ENCODE measurements at places on chromosomes 7 and 10. TPM values are rescaled to one million over a fixed set of nuclear protein-coding genes. Genes with fewer than 3 reads are reported as not detected.

Gene PEX1
- total RNA-seq, result 29.0 TPM

- no peak for DNase-seq
- peaks cover 20% of the 10 kb centered on the region for H3K4me1 ChIP-seq
- H3K27ac ChIP-seq, result peak overlapping the region; percentile 93
- no peaks in the 10 kb centered on the region for H3K36me3 ChIP-seq
Measured at GRCh38 chr7:103073989-103074518, 542 bp downstream of the FBXL13 start.

Gene TMEM270
- not detected for total RNA-seq

- H3K4me3 ChIP-seq, result no peak overlapping the region
- no peaks in the 10 kb centered on the region for H3K27me3 ChIP-seq
- no peak for DNase-seq
- no peak overlapping the region for H3K27ac ChIP-seq
Measured at GRCh38 chr7:47292832-47293309, 289.0 kb downstream of the TNS3 start.

DNA sequence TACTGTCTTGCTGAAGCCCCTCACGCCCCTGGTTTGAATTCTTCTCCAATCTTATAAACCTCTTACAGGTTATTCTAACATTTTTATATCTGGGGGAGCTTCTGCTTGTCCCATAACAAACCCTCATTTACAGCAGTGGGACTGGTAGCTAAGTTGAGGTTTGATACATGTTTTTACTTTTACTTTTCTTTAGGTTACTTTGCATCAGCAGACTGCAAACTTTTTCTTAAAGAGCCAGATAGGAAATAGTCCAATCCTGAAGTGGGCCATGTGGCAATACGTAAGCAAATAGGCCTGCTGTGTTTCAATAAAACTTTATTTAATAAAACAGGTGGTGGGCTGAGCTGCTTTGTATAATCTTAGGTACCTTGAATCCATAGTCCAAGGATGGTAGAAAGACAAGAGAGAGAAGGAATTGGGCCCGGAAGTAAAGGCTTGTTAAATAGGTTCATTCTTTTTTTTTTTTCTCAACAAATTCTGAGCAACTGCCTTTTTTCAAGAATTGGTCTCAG is 27.3 kb downstream of the RAB18 start:
- no peak overlapping the region for H3K27ac ChIP-seq
- no peaks in the 10 kb centered on the region for H3K27me3 ChIP-seq
- no peak overlapping the region for H3K4me3 ChIP-seq
- peaks cover 11% of the 10 kb centered on the region for H3K36me3 ChIP-seq
- H3K4me1 ChIP-seq, result peaks cover 16% of the 10 kb centered on the region
- DNase-seq, result no peak

DNA sequence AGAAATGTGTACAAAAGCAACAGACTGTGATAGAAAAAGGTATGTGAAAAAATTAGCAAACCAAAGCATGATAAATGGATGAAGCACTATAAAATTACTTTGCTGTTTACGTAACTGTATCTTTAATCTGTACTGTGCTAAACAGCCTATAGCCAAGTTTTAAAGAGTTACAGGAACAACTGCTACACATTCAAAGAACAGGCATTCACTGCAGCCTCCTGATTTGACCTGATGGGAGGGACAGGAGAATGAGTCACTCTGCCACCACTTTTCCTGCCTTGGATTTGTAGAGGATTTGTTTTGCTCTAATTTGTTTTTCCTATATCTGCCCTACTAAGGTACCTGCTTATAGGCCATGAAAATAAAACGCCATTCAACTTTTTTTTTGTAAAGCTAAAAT is 116.1 kb downstream of the FANK1 start:
- H3K27me3 ChIP-seq, result no peaks in the 10 kb centered on the region
- H3K4me3 ChIP-seq, result no peak overlapping the region
- H3K4me1 ChIP-seq, result no peaks in the 10 kb centered on the region

- DNase-seq, result no peak
- no peaks in the 10 kb centered on the region for H3K36me3 ChIP-seq
- H3K4me3 ChIP-seq, result no peak overlapping the region
- peaks cover 19% of the 10 kb centered on the region for H3K4me1 ChIP-seq
Measured at GRCh38 chr10:113329121-113329596, 223.7 kb upstream of the HABP2 start.

DNA sequence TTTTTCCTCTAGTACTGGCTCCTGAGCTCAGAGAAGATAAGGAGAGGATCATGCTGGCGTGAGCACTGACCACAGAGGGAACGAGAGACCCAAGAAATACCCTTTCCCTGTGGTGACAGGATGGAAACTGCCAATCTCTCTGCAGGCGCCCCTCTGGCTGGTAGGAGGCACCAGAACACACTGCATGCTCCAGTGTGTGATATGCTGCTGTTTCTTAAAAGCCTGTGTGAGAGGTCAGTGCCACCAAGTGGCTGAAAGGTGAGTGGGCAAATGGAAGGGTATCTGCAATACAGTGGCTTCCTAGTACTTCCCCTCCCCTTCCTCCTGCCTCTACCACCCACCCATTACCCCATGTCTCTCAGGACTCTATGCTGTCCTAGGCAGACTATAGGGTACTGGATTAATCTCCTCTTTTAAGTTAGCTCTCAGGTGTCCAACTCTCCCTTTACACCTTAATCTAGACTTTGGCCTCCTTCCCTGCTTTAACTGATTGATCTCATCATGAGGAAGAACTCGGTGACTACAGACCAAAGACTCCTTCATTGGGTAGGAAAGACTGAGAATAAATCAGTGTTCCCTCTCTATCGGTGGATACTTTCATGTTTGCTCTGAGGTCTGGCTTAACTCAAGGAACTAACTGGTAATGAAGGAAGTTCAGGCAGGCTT is 283.6 kb downstream of the ADRA2A start:
- no peaks in the 10 kb centered on the region for H3K4me1 ChIP-seq
- H3K36me3 ChIP-seq, result no peaks in the 10 kb centered on the region
- H3K27me3 ChIP-seq, result no peaks in the 10 kb centered on the region
- no peak overlapping the region for H3K4me3 ChIP-seq
- no peak overlapping the region for H3K27ac ChIP-seq

Gene CALY
- 6.8 TPM for total RNA-seq

DNA sequence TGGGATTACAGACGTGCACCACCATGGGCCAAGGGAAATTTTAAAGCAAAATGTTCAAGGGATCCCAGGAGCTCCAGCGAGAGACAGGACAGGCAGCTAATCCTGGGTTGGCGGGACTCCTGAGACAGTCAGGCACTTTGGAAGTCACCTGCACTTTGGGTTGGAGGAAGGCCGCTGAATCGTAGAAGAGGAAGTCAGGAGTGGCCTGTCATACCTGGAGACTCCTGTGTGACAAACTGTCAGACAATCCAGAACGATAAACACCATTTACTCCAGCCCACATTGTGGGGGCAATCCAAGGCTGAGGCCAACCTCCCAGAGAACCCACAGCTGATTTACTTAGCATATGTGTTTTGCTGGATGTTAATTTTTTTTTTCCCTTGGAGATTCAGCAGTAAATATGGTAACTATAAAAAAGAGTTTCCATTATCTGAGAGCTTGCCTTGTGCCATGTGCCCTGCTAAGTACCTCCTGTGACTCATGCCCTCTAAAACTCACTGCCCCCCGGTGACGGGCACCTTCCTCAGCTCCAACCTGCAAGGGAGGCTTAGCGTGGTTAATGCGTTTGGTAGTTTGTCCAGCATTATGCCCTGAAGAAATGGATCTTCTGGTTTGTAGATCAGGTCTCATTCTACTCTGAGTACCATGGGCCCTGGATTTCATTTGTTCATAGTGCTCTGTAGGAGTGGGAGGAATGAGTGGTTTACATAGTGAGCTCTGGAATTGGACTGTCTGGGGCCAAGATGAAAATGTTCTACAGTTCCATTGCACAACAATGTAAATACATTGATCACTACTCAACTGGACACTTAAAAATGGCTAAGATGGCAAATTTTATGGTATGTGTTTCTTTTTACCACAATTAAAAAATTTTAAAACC is 50.9 kb downstream of the ICA1 start:
- no peaks in the 10 kb centered on the region for H3K27me3 ChIP-seq
- no peak overlapping the region for H3K27ac ChIP-seq
- DNase-seq, result no peak
- no peaks in the 10 kb centered on the region for H3K36me3 ChIP-seq

GRCh38 chr10:96541921-96542320 is 28.2 kb upstream of the TLL2 start:
- DNase-seq, result no peak
- H3K4me3 ChIP-seq, result no peak overlapping the region
- no peak overlapping the region for H3K27ac ChIP-seq
- no peaks in the 10 kb centered on the region for H3K4me1 ChIP-seq
- peaks cover 8% of the 10 kb centered on the region for H3K36me3 ChIP-seq
- no peaks in the 10 kb centered on the region for H3K27me3 ChIP-seq

GRCh38 chr10:127034034-127034633 is 128.9 kb downstream of the DOCK1 start:
- H3K27ac ChIP-seq, result no peak overlapping the region
- H3K27me3 ChIP-seq, result no peaks in the 10 kb centered on the region
- H3K4me3 ChIP-seq, result no peak overlapping the region
- H3K36me3 ChIP-seq, result peaks cover 88% of the 10 kb centered on the region

- H3K27ac ChIP-seq, result no peak overlapping the region
- H3K4me1 ChIP-seq, result no peaks in the 10 kb centered on the region
- no peak overlapping the region for H3K4me3 ChIP-seq
Measured at GRCh38 chr7:134476044-134476443, 17.1 kb upstream of the AKR1B1 start.

DNA sequence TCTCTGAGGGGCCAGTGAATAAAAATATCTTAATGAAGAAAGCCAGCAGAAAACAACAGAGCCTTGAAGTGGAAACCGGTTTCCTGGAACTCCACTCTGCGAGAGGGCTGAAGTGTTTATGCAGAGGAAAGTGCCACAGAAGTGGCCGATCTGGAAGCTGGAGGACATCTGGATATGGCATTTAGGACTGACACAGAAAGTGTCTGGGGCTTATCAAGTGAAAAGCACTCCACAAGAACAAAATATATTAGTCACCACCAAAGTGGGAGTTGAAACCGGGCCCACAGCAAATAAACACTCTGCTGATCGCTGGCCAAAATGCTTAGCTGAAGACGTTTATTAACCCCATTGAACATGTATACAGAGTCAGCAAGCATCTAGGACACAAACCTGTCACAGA is 7.8 kb downstream of the NOD1 start:
- H3K4me1 ChIP-seq, result peaks cover 65% of the 10 kb centered on the region
- H3K27ac ChIP-seq, result peak overlapping the region; percentile 80
- no peak overlapping the region for H3K4me3 ChIP-seq
- peak; percentile 87 for DNase-seq

Gene EXOC4
- 50.7 TPM for total RNA-seq

DNA sequence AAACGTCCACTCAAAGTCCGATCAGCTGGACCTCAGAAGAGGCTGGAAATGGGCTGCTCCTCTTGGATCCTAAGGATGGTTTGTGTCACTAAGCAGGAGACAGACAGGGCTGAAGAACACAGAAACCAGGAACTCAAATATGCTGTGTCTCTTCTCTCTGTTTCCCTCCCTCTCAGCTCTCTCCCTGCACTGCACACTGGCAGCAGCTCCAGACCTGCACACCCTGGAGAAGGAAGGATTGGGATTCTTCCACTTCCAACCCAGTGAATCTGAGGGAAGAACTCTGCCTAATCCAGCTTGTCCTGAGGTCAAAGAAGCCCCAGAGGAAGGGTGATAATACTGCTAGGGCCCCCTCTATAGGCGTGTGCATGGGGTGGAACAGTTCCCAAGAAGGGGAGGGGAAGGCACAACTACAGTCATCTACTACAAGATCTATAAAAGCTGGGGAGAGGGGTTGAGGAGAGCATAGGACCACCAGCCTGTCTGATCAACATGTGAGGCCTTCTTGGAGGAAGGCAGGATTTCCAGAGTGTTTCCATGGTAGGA is 22.7 kb upstream of the ZCCHC24 start:
- H3K4me1 ChIP-seq, result peaks cover 11% of the 10 kb centered on the region
- H3K27me3 ChIP-seq, result no peaks in the 10 kb centered on the region
- no peak overlapping the region for H3K4me3 ChIP-seq
- no peaks in the 10 kb centered on the region for H3K36me3 ChIP-seq
- H3K27ac ChIP-seq, result peak overlapping the region; percentile 55
- no peak for DNase-seq

Gene NEUROD6
- not detected for total RNA-seq

Gene ZNF804B
- total RNA-seq, result not detected

- DNase-seq, result no peak
- H3K27ac ChIP-seq, result no peak overlapping the region
- H3K36me3 ChIP-seq, result no peaks in the 10 kb centered on the region
- H3K27me3 ChIP-seq, result no peaks in the 10 kb centered on the region
- H3K4me1 ChIP-seq, result no peaks in the 10 kb centered on the region
Measured at GRCh38 chr7:17094963-17095574, 203.4 kb upstream of the AHR start.

DNA sequence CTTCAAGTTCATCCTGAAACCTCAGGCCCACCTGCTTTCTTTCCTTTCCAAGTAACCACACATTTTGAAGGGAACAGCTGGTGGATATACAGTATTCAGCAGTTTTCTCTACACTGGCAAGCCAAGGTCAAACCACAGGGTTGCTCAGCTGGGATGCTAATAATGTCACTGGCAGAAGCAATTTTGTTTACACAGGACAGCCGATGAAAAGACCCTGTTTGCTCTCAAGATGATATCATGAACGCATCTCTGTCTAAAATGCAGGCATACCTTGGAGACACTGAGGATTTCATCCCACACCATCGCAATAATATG is 186.2 kb downstream of the USP6NL start:
- DNase-seq, result no peak
- H3K27me3 ChIP-seq, result no peaks in the 10 kb centered on the region
- no peak overlapping the region for H3K4me3 ChIP-seq
- H3K36me3 ChIP-seq, result no peaks in the 10 kb centered on the region

Gene AGAP5
- total RNA-seq, result 5.4 TPM

Gene MEIG1
- total RNA-seq, result not detected

DNA sequence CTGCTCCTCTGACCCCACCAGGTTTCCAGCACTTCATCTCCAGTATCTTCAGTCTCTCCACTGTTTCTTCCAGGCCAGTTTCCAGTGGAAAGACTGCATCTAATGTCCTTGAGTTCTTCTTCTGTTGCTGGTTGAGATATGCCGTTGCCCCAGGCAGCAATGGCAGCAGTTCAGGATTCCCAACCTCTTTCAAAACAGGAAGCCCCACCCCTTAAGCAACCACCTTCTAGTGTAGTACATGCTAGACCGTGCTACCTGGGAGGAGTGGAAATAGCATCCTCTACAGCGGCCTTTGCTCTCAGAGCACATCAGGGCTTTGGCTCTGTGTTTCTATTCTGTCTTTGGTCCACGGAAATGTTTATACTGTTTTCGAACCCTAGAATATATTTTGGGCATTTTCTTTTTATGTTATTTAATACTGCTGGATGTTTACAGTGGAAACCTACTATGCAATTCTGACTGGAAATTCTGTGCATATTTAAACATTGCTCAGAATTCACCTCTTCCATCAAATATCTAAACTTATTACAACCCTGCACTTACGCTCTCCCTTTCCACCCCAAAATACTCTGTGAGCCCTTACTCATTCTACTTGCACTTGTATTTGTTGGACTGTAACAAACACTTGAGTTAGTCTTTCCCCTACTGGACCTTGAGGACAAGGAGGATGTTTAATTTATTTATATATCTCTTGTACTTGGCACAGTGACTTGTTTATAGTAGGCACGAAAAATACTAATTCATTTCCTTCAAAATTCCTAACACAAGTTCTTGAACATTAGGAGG is 8.5 kb upstream of the BPGM start:
- no peaks in the 10 kb centered on the region for H3K36me3 ChIP-seq
- DNase-seq, result no peak
- H3K4me1 ChIP-seq, result no peaks in the 10 kb centered on the region
- no peaks in the 10 kb centered on the region for H3K27me3 ChIP-seq
- no peak overlapping the region for H3K4me3 ChIP-seq
- H3K27ac ChIP-seq, result no peak overlapping the region

GRCh38 chr10:19546224-19546623 is 270.0 kb upstream of the PLXDC2 start:
- DNase-seq, result no peak
- no peak overlapping the region for H3K4me3 ChIP-seq
- no peaks in the 10 kb centered on the region for H3K27me3 ChIP-seq
- H3K4me1 ChIP-seq, result no peaks in the 10 kb centered on the region
- no peaks in the 10 kb centered on the region for H3K36me3 ChIP-seq

Measured in sigmoid colon (tissue), 7 donors.